ENCODE measurements at places on chromosomes 12 and 14.

DNA sequence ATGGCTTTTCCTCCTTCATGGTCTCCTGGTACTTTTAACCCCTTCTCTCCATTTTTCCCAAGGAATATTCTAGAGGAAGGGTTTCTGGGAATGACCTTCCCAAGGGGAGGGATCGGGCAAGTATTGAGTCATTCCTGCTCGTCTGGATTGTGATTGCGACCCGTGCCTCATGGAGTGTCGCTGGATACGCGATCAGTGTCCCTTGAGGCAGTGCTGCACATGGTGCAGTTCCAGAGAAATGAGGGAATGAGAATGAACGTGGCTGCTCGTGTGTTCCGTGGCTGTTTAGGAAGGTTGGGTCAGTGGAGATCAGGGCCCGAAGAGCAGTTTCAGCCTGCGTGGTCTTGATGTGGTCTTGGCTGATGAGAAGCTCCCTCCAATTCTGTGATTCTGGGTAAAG lies 234.4 kb downstream of the CACNA1C start:
- no peak for DNase-seq

DNA sequence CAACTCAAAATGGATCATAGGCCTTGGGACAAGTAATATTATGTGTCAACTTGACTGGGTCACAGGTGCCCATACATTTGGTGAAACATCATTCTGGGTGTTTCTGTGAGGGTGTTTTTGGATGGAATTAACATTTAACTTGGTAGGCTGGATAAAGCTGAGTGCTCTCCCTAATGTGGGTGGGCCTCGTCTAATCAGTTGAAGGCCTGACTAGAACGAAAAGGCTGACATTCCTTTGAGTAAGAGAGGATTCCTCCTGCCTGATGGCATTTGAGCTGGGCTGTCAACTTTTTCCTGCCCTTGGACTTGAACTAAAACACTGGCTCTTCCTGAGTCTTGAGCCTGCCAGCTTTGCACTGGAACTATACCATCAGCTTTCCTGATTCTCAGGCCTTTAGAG lies 93.4 kb upstream of the ESRRB start:
- no peak for DNase-seq

- DNase-seq, result no peak
These were observed 87.9 kb downstream of the PHLDA1 start for GRCh38 chr12:75943730-75944096.

GRCh38 chr14:79175671-79176070 lies 1005.5 kb downstream of the NRXN3 start:
- no peak for DNase-seq

- no peak for DNase-seq
These were observed 23.5 kb downstream of the ADGRD1 start for GRCh38 chr12:130977046-130977742.

DNA sequence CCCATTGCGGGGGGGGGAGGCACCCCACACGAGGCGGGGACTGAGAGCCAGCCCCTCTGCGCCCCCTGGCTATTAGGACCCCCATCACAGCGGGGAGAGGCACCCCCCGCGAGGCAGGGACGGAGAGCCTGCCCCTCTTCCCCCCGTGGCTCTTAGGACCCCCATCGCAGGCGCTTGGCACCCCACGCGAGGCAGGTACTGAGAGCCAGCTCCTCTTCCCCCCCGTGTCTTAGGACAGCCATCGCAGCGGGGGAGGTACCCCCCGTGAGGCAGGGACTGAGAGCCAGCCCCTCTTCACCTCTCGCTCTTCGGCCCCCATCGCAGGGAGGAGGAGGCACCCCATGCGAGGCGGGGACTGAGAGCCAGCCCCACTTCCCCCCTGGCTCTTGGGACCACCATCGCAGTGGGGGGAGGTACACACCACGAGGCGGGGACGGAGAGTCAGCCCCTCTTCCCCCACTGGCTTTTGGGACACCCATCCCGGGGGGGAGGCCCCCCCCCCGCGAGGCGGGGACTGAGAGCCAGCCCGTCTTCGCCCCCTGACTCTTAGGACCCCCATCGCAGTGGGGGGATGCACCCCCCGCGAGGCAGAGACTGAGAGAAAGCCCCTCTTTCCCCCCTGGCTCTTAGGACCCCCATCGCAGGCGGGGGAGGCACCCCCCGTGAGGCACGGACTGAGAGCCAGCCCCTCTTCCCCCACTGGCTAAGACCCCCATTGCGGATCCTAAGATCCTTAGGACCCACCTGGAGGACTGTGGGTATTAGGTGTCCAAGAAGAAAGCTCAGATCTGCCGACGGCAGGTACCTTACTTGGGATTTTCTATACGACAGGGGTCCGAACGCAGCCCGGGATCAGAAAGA lies 198.6 kb upstream of the PZP start:
- DNase-seq, result no peak

DNA sequence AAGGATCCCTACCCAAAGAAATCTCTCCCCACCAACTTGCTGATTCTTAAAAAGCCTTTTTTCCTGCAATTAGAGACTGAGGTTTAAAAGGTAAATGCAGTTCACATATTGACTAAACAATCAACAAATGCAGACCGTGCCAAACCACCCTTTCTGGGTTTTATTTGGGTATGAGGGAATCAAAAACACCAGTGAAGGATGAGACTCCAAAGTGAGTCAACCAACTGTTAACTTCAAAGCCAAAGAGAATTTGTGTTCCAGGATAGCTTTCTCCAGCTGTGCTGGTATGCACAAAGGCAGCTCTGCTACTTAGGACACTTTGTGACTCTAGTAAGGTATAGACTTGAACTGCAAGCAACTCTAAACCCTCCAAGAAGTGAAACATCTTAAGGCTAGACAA lies 39.4 kb downstream of the RPS29 start:
- DNase-seq, result no peak

- no peak for DNase-seq
These were observed 30.5 kb downstream of the RPH3A start for GRCh38 chr12:112822056-112822455.

DNA sequence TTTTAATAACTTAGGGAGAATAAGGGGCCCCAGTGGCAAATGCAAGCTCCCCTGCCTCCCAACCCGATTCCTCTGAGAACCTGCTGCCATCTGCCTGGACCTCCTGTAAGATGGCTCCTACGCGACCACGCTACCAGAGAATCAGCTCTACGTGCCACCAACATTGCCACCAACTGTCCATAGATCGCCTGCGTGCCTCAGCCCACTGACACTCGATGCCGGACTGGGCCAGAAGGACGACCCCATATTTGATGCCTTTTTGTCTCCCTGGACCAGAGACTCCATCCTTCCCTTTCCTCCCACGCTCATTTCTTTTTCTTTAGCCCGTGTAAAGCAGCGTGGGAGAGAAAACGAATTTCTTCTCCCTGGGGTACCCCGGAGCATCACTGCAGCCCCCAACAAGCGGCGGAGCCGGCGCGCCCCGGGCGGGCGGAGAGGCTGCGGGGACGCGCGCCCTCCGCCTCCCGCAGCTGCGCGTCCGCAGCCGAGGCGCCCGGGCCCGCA lies 565 bp upstream of the KLHL42 start:
- DNase-seq, result no peak

GRCh38 chr12:1562813-1563407 lies 31.5 kb downstream of the FBXL14 start:
- no peak for DNase-seq
